ENCODE measurements at places on chromosomes 2 and 18.

DNA sequence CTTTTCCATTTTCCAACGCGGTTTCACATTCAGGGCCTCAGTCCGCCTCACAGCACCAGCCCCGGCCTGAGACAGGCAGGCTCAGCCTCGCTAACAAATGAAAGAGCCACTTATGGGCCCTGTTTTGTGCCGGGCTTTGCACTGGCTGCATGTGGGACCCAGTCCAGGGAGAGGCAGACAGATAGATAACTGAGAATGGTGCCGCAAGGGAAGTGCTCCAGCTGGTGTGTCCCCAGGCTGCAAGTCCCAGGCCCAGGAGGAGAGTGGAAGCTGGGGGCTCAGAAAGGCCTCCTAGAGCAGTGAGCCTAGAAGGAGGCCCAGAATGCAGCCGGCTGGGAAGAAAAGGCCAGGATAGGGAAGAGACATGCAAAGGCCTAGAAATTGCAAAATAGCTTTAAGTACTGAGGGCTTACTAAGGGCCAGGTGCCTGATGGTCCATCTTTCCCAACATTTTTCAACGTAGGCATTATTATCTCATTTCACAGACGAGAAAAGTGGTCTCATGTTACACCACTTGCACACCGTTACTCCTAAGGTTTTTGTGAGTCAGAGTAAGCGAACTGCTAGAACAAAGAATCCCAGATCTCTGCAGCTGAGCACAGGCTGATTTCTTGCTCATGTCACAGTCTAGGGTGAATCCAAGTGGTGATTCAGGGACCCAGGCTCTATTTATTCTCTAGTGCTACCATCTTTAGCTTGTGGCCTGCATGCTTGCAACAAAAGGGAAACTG is 26.0 kb downstream of the ADRA2B start:
- DNase-seq = no peak
- H3K27me3 ChIP-seq = peaks cover 23% of the 10 kb centered on the region
- no peaks in the 10 kb centered on the region for H3K36me3 ChIP-seq
- peaks cover 10% of the 10 kb centered on the region for H3K4me1 ChIP-seq
- H3K27ac ChIP-seq = no peak overlapping the region
- H3K4me3 ChIP-seq = no peak overlapping the region

- DNase-seq = no peak
- peak overlapping the region; percentile 92 for H3K4me3 ChIP-seq
- H3K27ac ChIP-seq = peak overlapping the region; percentile 92
- H3K36me3 ChIP-seq = peaks cover 8% of the 10 kb centered on the region
- H3K4me1 ChIP-seq = peaks cover 6% of the 10 kb centered on the region
- no peaks in the 10 kb centered on the region for H3K27me3 ChIP-seq
Measured at GRCh38 chr2:38601463-38602135, 1.1 kb downstream of the HNRNPLL start.

GRCh38 chr2:67446491-67446911 is 49.4 kb downstream of the ETAA1 start:
- H3K4me3 ChIP-seq = no peak overlapping the region
- H3K27me3 ChIP-seq = no peaks in the 10 kb centered on the region
- no peaks in the 10 kb centered on the region for H3K4me1 ChIP-seq
- H3K27ac ChIP-seq = no peak overlapping the region
- DNase-seq = no peak

- no peaks in the 10 kb centered on the region for H3K4me1 ChIP-seq
- no peak overlapping the region for H3K4me3 ChIP-seq
- H3K27ac ChIP-seq = no peak overlapping the region
- DNase-seq = no peak
- peaks cover 2% of the 10 kb centered on the region for H3K27me3 ChIP-seq
Measured at GRCh38 chr2:98693477-98693876, 37.5 kb downstream of the MGAT4A start.

GRCh38 chr18:69123421-69123820 is 277.3 kb upstream of the DOK6 start:
- no peak for DNase-seq
- H3K27me3 ChIP-seq = no peaks in the 10 kb centered on the region
- no peaks in the 10 kb centered on the region for H3K36me3 ChIP-seq
- no peaks in the 10 kb centered on the region for H3K4me1 ChIP-seq
- no peak overlapping the region for H3K27ac ChIP-seq

DNA sequence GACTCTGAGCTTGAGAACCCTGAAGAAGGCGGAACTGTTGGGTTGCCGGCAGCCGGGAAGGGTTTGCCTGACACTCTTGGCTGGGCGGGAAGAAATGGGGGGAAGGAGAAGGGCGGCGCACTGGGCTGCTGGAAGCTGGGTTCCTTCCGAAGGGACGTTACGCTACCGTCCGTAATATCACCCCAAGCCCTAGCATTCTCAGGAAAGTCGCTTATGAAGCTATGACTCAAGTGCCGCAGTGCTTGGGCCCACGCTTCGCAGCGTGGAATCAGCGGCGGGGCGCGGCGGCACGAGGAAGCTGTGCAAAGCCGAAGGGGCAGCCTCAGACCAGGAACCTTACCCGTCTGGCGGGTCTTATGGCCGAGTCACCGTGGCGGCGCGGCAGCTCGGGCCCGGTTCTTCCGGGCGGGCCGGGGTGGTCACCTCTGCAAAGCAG is 50.2 kb upstream of the SIGLEC15 start:
- H3K4me3 ChIP-seq = peak overlapping the region; percentile 39
- peak; percentile 23 for DNase-seq
- H3K36me3 ChIP-seq = no peaks in the 10 kb centered on the region
- H3K27ac ChIP-seq = no peak overlapping the region
- no peaks in the 10 kb centered on the region for H3K4me1 ChIP-seq

DNA sequence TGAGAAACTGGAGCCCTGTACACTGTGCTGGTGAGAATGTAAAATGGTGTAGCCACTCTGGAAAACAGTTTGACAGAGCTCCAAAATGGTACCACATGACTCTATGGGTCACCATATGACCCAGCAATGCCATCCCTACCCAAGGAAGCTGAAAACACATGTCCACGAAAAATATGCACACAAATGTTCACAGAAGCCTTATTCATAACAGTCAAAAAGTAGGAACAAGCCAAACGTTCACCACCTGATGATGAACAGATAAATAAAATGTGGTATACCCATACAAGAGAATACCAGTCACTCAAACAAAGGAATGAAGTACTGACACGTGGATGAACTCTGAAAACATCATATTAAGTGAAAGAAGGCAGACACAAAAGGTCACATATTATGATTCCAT is 4.6 kb downstream of the AFG3L2 start:
- H3K4me1 ChIP-seq = peaks cover 29% of the 10 kb centered on the region
- H3K36me3 ChIP-seq = peaks cover 62% of the 10 kb centered on the region
- H3K27ac ChIP-seq = no peak overlapping the region
- no peak for DNase-seq
- H3K4me3 ChIP-seq = no peak overlapping the region
- no peaks in the 10 kb centered on the region for H3K27me3 ChIP-seq

GRCh38 chr18:22539051-22539765 is 121.5 kb upstream of the CTAGE1 start:
- H3K27ac ChIP-seq = no peak overlapping the region
- no peak for DNase-seq
- H3K27me3 ChIP-seq = no peaks in the 10 kb centered on the region
- no peaks in the 10 kb centered on the region for H3K36me3 ChIP-seq

DNA sequence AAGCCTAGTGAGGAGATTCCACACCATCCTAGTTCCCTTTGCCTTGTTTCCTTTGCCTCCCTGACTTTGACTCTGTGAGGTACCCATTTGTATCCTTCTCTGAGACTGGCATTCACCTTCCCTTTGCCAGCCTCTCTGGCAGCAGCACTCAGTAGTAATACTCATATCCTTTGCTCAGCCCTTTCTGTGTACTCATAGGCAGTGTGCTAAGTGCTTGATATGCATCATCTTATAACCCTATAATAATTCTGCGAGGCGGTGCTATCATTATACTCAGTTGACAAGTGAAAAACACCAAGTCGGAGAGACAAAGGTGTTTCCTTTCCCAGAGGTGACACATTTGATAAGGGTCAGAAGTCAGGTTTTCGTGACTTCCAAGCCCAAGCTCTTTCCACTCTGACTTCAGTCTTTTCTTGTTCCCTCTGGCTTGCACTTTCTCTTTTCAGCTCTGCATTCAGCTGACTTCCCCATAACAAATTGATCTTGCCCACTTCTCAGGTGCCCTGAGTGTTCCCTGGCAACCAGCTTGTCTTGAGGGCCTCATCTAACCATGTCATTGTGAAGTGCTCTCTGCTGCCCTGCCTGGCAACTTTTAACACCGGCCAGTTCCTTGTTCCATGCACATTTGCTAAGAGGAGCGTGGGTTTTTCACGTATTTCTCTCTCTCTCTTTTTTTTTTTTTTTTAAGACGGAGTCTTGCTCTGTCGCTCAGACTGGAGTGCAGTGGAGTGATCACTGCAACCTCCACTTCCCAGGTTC is 94.5 kb upstream of the UPP2 start:
- no peak overlapping the region for H3K4me3 ChIP-seq
- H3K4me1 ChIP-seq = peaks cover 12% of the 10 kb centered on the region
- H3K27ac ChIP-seq = no peak overlapping the region
- no peaks in the 10 kb centered on the region for H3K36me3 ChIP-seq

- no peak for DNase-seq
- no peak overlapping the region for H3K27ac ChIP-seq
- H3K36me3 ChIP-seq = no peaks in the 10 kb centered on the region
- H3K27me3 ChIP-seq = no peaks in the 10 kb centered on the region
Measured at GRCh38 chr2:180653481-180653880, 326.9 kb upstream of the UBE2E3 start.

- no peaks in the 10 kb centered on the region for H3K4me1 ChIP-seq
- H3K27me3 ChIP-seq = no peaks in the 10 kb centered on the region
- no peak overlapping the region for H3K27ac ChIP-seq
- H3K4me3 ChIP-seq = no peak overlapping the region
Measured at GRCh38 chr18:79197531-79197930, 128.3 kb downstream of the ATP9B start.

DNA sequence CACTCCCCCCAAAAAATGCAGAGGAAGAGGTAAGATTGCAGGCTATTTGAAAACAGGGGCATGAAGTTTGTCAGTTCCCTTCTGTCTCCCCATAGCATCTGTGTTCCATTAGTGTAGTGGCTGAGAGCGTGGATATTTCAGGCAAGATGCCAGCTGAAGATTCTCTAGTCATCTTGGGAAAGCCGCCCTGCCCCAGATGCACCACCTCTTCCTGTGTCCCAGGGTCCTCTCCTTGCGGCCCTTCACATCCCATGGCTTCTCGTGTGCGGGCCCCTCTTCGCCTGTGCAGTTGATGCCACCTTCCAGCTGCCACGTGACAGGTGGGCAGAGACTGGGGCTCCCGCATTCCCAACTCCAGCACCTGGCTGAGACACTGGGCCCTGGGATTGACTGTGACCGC is 16.1 kb downstream of the TMEM127 start:
- H3K27me3 ChIP-seq = no peaks in the 10 kb centered on the region
- H3K36me3 ChIP-seq = peaks cover 32% of the 10 kb centered on the region
- no peak overlapping the region for H3K27ac ChIP-seq

DNA sequence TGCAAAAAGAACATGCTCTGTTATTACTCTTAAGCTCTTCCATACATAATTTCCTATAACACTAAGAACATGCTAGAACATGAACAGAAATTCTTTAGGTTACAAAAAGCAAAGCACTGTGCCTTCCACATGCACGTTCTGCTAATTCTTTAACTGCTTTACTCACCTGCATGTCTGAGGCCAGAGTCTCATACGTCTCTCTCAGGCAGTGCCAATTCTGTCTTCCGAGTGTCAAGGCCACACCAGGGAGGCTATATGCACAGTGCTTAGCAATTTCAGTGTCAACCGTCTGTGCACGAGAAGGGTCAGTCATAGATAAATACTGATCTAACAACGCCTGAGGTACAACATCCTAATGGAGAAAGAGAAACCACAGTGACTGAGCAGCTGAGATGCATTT is 55.1 kb downstream of the PPP4R1 start:
- H3K4me1 ChIP-seq = no peaks in the 10 kb centered on the region
- no peak overlapping the region for H3K4me3 ChIP-seq
- peaks cover 90% of the 10 kb centered on the region for H3K36me3 ChIP-seq
- no peak for DNase-seq

GRCh38 chr2:101307503-101307902 is 998 bp downstream of the RNF149 start:
- peaks cover 28% of the 10 kb centered on the region for H3K4me1 ChIP-seq
- H3K36me3 ChIP-seq = peaks cover 32% of the 10 kb centered on the region
- H3K27me3 ChIP-seq = no peaks in the 10 kb centered on the region
- peak overlapping the region; percentile 91 for H3K27ac ChIP-seq
- peak overlapping the region; percentile 72 for H3K4me3 ChIP-seq
- DNase-seq = no peak

DNA sequence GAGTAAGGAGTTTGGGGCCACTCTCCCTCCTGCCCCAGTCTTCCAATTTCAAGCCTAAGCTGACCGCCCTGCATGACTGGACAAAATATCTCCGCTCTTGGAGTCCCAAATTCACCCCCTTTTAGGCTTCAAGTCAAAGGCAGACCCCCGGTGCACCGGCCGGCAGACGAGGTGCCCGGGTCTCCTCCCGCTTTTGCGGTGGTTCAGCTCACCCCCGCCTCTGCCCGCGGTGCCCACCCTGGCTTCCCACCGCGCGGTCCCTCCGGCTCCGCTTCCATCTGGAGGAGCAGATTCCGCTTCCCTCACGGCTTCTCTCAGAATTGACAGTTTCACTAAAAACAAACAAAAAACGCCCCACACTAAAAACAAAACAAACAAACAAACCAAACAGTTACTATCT is 56.5 kb downstream of the SERPINB8 start:
- H3K27ac ChIP-seq = no peak overlapping the region
- no peaks in the 10 kb centered on the region for H3K4me1 ChIP-seq
- no peaks in the 10 kb centered on the region for H3K36me3 ChIP-seq
- no peaks in the 10 kb centered on the region for H3K27me3 ChIP-seq
- no peak overlapping the region for H3K4me3 ChIP-seq
- no peak for DNase-seq

GRCh38 chr2:7061921-7062320 is 144.7 kb downstream of the RNF144A start:
- H3K4me1 ChIP-seq = no peaks in the 10 kb centered on the region
- H3K27ac ChIP-seq = no peak overlapping the region
- no peak overlapping the region for H3K4me3 ChIP-seq
- no peaks in the 10 kb centered on the region for H3K36me3 ChIP-seq
- no peaks in the 10 kb centered on the region for H3K27me3 ChIP-seq
- DNase-seq = no peak

- H3K4me1 ChIP-seq = no peaks in the 10 kb centered on the region
- DNase-seq = no peak
- H3K4me3 ChIP-seq = no peak overlapping the region
- H3K27me3 ChIP-seq = no peaks in the 10 kb centered on the region
- H3K36me3 ChIP-seq = no peaks in the 10 kb centered on the region
- no peak overlapping the region for H3K27ac ChIP-seq
Measured at GRCh38 chr2:169093535-169093934, 24.2 kb downstream of the DHRS9 start.

DNA sequence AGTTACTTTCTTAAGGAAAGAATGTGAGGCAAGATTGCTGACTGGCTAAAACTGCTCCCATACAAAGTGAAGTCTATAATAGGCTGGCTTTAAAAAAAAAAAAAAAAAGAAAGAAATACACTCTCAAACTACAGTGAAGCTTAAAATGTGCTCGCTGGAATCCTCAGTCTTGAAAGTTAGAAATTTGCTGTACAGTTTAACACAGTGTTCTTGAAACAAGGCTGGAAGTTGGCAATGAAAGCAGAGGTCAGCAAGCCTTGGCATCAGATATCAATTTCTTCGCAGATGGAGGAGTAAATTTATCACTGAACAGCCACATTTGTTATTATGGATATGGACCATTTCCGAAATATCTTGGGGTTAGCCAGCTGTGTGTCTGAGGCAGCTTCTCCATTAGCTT is 392.9 kb downstream of the ZNF516 start:
- no peaks in the 10 kb centered on the region for H3K36me3 ChIP-seq
- no peak overlapping the region for H3K27ac ChIP-seq
- no peaks in the 10 kb centered on the region for H3K27me3 ChIP-seq
- no peaks in the 10 kb centered on the region for H3K4me1 ChIP-seq

GRCh38 chr2:189014449-189015138 is 40.4 kb downstream of the COL3A1 start:
- no peak overlapping the region for H3K27ac ChIP-seq
- no peak for DNase-seq
- H3K36me3 ChIP-seq = no peaks in the 10 kb centered on the region
